HTR-8/SVneo (cell line): ENCODE measurements at places on chromosomes 3 and 15.

DNA sequence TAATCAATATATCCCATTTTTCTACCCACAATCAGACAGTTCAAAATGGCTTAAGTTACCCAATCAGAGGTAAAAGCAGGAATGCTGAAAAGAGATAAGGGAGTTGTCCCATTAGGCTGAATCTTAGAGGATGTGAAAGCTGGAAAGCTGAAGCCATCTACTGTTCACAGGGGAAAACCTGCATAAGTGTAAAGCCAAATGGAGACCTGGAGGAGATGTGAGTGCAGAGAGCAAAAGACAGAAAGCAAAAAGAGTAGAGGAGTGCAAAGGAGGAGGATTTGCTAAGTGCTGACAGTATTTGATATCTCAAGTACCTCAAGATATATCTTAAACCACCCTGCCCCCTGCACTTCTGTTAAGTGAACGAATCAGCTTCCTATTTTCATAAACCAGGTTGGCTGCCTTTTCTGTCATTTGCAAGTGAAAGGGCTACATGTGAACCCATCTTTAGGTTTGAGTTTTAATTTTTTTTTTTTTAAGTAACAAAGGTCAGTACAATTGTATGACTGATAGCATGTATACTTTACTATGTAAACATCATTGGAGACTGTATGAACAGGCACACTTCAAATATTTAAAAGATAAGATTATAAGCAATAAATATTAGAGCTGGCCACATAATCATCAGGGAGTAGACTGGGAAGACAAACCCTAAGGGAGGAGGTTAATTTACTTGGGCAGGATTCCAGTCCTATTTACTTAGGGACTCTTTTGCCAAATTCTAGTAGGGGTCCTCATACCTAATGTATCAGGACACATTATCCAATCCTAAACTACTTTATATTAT is 22.8 kb upstream of the P2RY1 start:
- DNase-seq: no peak

DNA sequence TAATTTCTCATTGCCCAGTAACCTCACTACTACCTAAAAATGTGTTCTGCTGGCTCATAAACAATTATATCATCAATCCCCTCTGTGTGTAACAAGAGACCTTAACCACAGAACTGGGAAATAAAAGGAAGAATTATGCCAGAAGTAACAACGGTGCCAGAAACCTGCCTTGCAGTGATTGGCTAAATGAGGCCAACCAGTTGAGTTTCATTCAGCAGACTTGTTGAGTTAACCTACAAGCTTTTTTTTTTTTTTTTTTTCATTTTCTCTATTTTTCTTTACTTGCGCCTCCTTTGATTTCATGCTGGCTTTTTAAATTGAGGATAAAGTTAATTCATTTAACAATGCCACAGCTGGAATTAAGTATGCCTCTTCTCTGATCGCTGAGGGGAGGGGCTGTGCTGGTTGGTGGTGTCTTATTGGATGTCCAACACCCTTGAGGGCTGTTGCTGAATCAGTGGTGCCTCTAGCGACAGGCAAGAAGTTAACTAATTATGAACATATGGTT is 30.0 kb upstream of the GMNC start:
- DNase-seq: no peak

DNA sequence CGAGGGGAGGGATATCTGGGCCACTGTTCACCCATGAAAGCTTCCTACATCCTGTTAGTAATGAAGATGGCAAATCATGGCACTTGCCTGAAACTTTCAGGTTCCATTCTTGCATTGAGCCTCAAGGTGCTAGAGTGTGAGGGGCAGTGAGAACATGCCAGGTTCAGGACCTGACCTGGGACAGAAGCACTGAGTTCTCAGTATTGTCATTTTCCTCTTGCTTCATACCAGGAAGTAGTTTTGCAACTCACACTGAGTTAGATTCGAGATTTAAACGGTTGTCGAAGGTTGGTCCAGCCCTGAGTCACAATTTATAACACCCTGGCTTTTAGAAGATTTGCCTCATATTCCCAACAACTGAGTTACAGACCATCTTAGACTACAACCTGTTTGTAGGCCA is 11.8 kb upstream of the MEIS2 start:
- no peak for DNase-seq

DNA sequence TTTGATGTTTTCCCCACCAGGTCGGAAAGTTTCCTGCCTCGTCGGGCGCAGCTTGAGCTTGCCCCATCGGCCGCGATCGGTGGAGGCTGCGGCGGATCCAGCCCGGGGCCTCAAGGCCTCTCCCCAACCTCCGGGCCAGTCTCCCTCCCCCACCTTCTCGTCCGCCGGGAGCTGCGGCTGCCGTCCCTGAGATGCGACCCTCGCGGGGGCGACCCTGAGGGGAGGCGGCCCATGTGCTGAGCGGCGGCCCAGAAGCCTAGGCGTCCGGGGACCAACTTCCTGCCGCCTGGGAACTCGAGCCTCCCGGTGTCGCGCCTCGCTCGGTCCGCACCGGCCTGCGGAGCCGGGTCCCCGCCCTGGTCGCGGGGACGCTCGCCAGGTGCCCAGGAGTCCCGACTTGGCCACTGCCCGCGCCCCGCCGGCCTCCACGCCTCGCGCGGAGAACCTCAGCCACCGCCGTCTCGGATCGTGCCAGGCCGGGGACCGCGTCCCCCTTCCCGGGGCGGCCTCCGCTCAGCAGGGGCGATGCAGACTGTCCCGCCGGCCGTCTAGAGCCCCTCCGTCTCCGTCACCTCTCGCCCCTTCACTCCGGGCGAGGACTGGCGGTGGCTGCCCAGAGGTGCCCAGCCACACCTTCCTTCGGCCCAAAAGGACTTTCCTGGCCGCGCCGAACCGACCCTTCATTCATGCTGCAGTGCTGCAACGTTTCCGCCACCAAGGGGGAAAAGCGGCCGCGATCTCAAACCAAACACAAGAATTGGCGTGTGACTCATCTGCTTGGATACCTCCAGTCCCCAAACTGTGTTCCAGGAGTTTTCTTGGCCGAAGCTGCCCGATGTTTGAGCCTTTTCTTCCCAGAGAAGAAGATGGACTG is 656 bp downstream of the SLMAP start:
- DNase-seq: peak; percentile 35

DNA sequence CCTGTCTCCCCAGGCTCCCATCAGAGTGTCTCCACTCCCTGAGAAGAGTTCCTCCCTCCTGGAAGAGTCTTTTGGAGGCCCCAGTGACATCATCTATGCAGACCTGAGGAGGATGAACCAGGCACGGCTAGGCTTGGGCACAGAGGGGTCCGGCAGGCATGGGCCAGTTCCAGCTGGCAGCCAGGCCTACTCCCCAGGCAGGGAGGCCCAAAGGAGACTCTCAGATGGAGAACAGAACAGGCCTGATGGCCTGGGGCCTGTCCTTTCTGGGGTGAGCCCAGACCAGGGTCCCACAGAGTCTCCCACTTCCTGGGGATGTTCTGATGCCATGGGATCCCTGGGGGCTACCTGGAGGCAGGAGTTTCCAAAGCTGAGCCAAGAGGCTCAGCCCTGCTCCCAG is 8.5 kb downstream of the SH2D7 start:
- no peak for DNase-seq

DNA sequence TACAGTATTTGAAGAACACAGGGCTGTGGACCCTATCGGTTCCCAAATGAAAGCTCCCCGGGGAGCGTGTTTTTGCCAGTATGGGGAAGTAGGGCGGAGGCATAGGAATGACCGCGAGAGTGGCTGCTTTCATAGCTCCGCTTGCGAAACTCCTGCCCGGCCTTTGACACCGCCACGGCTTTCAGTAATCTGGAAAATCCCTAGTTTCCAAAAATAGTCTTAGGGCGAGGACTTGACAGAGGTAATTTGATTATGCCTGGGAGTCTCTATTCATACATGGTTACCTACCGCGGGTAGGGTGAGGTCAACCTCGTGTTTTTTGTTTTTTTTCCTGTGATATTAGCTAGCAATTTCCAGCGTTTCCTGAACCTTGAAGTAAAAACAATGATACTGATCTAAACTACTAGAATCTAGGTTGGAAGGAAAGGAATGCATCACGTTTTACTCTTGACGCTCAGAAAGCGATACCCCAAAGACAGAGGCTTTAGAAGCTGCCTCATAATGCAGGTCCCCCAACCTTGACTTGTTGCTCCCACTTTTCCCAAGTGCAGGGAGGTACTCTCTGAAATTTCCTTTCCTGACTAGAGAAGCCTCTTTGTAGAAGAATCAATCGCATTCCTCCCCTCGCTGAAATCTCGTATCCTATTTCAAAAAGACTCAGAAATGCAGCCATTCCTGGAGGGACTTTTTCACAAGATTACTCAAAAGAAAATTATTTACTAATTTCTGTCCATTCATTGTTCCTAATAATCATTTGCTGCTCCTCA is 894 bp upstream of the CCNL1 start:
- DNase-seq: peak; percentile 67

- DNase-seq: no peak
Measured at GRCh38 chr3:188385295-188385694, 231.3 kb downstream of the LPP start.

- no peak for DNase-seq
Measured at GRCh38 chr15:101455291-101456025, 34.0 kb downstream of the PCSK6 start.

DNA sequence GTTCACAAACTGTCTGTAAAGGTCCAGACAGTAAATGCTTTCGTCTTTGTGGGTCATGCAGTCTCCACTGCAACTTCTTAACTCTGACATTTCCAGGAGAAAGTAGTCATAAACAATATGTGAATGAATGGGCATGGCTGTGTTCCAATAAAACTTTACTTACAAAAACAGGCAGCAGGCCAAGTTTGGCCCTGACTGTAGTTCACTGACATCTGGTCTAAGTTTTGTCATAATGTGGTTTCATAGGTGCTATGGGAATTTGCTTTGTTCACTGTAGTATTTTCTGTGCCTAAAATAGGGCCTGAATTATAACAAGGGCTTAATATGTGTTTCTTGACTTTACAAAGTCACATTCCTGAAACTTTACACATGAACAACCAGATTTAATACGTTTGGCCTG is 186.0 kb upstream of the KBTBD8 start:
- no peak for DNase-seq

- DNase-seq: no peak
Measured at GRCh38 chr3:54720604-54721003, 207.3 kb downstream of the LRTM1 start.

GRCh38 chr15:80778621-80778963 is 578 bp upstream of the CEMIP start:
- no peak for DNase-seq

GRCh38 chr15:79450648-79451047 is 18.5 kb downstream of the MINAR1 start:
- DNase-seq: no peak

DNA sequence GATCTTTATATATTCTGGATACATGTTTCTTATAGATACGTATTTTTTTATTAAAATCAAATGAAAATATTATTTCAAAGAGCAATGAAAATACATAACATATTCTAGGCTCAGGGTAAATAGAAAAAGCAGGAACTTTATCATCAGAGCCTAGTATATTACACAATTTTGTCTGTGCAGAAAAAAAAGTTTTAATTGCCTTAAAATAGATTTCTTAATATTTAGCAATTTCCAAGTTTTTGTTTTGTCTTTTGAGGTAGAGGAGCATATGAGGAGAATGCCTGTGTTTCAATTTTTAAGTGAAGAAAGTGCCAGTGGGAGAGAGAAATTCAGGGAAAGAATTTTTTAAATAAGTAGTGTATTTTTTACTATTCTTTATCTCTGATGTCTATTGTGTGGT is 10.5 kb downstream of the CAPN7 start:
- no peak for DNase-seq

DNA sequence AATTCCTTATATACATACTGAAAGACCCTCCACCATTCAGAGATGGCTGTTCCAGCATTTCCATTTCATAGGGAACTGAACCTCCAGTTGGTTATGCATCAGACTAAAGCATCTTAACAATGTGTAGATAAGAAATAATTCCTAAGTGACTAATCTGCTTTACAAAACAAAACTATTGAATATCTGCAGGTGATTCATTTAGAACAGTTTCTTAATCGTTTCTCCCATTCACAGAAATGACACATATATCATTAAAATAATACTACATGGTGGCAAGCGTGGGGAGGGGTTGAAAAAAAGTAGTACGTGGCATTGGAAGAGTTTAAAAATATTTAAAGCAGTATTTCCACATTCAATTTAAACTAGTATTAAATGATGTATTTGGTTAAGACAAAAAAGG is 19.5 kb downstream of the COPS2 start:
- peak; percentile 23 for DNase-seq
